ENCODE measurements at places on chromosomes 6 and 20.
A peak's percentile ranks its signal among the peaks of the same experiment; 100 is the strongest.

DNA sequence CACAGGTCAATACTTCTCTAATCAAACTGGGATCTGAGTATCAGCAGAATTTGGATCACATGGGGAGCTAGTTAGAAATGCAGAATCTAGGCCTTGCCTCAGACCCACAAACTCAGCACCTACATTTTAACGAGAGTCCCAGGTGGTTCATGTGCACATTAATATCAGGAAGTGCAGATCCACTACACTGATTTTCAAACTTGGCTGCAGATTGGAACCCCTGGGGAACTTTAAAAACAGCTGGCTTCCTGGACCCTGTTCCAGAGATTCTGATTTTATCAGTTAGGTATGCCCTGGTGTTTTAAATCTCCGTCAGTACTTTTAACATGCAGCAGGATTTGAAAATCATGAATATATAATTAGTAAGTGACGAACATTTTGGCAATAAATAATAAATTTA, 1.9 kb upstream of the CST8 start:
- DNase-seq, result no peak

GRCh38 chr6:34531580-34532201, 24.4 kb downstream of the SPDEF start:
- no peak for DNase-seq

DNA sequence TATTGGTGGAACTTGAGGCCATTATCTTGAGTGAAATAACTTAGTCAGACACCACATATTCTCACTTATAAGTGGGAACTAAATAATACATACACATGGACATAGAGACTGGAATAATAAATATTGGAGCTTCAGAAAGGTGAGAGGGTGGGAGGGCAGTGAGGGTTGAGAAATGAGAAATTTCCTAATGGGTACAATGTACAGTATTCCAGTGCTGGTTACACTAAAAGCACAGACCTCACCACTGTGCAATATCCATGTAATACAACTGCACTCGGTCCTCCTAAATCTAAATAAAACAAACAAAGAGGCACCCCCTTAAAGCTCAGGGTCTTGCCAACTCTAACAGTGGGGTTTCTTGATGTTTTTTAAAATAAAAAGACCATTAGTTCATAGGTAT, 53.2 kb downstream of the IGF2R start:
- DNase-seq, result no peak

DNA sequence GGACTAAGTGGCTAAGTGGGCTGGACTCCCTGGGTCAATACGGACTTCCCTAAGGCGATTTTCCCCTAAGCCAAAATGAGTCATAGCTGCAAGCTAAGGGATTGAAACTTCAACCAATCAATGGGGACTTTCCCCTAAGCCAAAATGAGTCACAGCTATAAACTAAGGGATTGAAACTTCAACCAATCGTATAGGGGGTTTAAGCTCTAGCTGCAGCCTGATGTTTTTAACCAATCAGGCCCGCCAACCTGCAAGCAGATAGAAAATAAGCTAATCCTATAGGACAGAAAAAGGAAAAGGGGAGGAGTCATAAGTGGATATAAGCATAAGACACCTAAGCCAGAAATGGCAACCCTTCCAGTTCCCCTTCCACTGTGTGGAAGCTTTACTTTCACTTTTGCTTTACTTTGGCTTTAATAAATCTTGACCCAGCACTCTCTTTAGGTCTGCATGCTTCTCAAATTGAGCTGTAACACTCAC, 655.0 kb upstream of the HS3ST5 start:
- DNase-seq, result no peak

- peak; percentile 9 for DNase-seq
These were observed 404.2 kb upstream of the CITED2 start for GRCh38 chr6:139778688-139779087.

- no peak for DNase-seq
These were observed 751.3 kb upstream of the ADGRB3 start for GRCh38 chr6:67883500-67884366.

- DNase-seq, result no peak
These were observed 472 bp upstream of the EDN3 start for GRCh38 chr20:59299945-59300332.

GRCh38 chr6:137471497-137471896, 22.7 kb downstream of the OLIG3 start:
- DNase-seq, result no peak

GRCh38 chr20:62423326-62423706, 4.0 kb downstream of the RBBP8NL start:
- DNase-seq, result no peak

- DNase-seq, result no peak
These were observed 150.7 kb downstream of the PKHD1 start for GRCh38 chr6:51936531-51937290.

DNA sequence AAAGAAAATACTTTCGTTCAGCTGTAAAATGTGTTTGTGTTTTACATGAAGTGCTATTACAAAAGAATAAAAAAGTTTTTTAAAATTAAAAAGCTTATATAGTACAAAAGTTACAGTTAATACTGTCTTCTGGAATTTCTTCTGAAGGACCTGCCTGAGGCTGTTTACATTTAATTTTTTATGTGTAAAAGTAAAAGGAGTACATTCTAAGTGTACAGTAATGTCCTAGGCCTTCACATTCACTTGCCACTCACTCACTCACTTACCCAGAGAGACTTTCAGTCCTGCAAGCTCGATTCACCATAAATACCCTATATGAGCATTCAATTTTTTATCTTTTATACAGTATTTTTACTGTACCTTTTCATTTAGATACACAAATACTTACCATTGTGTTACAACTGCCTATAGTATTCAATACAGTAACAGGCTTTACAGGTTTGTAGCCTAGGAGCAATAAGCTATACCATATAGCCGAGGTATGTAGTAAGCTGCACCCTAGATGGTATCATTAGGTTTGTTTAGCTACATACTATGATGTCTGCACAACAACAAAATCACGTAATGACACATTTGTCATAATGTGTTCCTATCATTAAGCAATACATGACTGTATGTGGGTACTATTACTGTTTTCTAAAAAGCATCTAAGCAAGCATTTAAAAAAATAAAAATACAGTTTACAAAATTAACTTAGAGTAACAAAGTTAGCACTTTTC, 33.0 kb downstream of the RNF146 start:
- no peak for DNase-seq

DNA sequence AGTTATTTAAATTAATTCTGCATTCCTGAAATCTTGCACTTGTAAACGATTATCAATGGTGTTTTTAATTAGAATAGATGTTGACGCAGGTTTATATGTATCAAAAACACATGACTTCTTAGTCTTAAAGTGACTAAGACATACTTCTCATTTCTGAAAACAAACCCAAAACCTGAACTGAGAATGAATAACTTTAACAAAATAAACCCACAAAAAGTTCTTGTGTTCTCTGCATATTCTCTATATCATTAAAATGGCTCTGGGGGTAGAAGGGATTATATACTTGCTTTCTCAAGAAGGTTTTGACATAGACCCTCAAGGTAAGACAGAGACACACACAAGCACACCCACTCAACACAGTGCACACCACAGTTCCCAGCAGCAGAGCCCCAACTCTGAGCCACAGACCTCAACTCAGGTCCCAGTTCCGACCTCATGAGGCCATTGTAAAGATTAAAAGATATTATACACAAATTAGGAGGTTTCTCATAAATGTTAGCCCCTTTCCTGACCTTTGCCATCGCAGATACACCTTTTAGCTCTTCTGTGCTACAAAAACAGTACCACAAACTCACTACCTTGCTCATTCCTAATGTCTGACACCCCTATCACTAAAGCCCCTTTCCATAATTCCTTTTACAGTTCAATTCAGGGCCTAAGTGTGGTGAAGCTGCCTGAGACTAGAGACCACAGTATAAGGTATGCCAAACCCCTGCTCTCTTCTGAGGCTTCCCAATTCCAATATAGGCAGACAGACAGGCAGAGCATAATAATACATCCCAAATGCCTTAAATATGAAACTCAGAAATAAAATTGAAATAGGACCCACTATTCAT, 267.8 kb downstream of the PTPRK start:
- no peak for DNase-seq

- DNase-seq, result peak; percentile 29
These were observed 35.7 kb upstream of the ID1 start for GRCh38 chr20:31569163-31570020.

Data from NCI-H1092 (cell line).